GM03348 (cell line): ENCODE measurements at places on chromosomes 4 and X.

DNA sequence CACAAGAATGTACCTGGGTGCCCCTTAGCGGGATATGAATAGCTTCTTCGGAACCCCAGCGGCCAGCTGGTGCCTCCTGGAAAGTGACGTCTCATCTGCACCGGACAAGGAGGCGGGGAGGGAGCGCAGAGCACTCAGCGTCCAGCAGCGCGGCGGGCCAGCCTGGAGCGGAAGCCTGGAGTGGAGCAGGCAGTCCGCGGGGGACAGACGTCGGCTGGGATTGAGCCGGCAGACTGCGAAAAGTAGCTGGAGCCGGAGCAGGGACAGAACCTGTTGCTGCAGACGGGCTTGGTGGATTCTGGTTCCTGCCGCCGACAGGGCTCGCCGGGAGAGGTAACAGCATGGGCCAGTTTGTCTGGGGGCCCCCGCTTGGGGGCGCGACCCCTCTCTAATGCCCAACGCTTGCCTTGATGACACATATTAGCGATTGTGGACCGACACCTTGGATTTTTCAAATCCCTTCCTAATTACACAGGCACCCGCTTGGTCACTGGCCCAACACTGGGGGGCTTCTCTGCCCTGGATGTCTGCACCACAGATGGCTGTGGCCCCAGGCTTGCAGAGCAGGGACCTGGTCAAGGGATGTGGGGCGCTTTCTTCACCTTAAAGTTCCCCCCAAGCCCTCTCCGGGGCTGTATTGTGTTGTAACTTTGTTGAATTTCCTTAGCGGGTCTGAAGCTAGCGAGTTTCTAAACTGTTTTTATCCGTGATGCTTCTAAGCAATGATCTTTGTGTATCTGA, at the start of gene NPFFR2:
Gene NPFFR2 (plus strand): TSS at position 133 of the 741 bp plus-strand sequence. CDS start 96,592 bp downstream, outside the sequence.
- DNase-seq, result peak; percentile 56

DNA sequence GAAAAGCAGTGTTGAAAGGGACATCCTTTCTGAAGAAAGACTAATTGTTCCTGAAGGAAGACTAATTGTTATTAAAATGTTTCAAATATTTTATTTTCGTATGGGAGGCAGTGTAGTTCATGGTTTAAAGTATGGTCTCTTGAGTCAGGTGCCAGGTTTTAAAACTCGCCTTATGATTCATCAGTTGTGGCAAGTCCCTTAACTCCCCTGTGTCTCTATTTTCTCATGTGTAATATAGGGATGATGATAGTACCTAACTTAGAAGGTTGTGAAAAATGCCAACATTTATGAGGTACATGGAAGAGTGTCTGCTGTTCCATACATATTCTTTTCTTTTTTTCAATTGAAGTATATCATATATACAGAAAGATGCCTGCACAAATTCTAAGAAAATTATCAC, 414.2 kb upstream of the DIPK2B start:
- DNase-seq, result no peak

- peak; percentile 51 for DNase-seq
These were observed 810 bp downstream of the SPRY1 start for GRCh38 chr4:123397144-123398065.

GRCh38 chr4:7805533-7806337, 133.9 kb downstream of the AFAP1 start:
- peak; percentile 77 for DNase-seq

- DNase-seq, result no peak
These were observed 52.8 kb downstream of the PPEF2 start for GRCh38 chr4:75849461-75849860.

DNA sequence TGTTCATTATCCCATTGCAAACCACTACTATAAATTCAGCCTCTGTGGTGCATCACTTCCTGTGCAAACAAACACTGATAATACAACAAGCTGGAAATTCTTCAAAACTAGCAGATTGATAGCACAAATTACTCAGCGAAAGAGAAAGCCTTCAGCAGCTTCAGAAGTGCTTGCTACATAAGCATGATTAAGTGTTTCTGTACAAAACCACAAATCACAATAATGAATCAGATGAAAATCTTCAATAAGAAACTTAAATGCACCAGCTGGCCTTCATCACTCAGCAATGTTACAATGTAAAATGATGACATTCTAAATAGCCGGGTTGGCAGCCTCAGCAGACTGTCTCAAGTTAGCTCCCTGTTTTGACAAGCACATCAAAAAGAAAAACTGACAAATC, 262.2 kb downstream of the SPOCK3 start:
- no peak for DNase-seq

DNA sequence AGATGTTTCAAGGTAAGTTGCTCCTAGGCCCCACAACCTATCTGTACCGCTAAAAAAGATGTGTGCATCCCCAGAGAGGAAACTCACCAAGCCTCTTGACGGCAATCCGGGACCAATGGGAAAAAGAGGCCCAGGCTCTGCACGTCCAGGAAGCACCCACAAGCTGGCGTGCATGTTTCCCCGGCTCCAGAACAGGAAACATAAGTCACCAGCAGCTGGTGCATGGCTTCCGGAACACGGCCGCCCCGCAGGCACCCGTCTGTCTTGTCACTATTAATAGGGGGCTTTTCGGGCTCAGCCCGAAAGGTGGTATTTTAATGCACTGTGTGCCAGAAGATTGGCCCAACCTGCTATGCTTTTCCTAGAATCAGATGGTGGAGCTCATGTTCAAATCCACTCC, 22.2 kb downstream of the CRMP1 start:
- DNase-seq, result no peak

DNA sequence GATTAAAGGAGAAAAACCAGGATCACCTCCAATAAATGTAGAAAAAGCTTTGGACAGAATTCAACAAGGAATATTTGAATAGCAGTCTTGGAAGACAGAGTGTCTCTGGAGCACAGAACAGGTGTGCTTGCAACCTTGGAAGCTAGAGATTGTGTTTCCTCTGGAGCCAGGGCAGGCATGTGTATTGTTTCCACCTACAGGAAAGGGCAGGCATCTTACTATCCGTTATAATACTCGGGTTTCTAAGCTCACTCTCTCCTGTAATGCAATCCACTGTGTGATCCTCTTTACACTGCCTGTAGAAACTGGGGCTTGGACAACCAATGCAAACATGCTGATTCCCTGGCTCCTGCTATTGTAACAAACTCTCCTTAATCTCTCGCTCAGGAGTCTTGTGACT, 14.4 kb downstream of the CCDC110 start:
- no peak for DNase-seq

GRCh38 chr4:83285055-83285407, 433 bp upstream of the COQ2 start:
- DNase-seq, result peak; percentile 49

DNA sequence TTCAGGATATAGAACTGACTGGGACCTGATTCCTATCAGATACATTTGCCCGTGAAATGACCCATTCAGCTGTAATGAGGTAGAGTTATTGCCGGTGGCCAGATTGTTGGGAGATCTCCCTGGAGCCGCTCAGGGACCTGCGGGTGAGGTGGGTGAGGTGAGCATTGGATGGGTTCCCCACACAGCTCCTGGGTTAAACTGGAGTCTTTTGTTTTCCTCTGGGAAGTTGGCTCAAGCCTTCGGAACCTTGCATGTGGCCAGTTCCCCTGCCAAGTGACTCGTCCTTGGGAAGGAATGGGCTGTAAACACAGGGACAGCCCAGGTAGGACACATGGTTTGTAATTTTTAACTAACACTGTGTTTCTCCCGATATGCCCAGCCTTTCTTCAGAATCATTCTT, 31.6 kb upstream of the KIT start:
- no peak for DNase-seq

DNA sequence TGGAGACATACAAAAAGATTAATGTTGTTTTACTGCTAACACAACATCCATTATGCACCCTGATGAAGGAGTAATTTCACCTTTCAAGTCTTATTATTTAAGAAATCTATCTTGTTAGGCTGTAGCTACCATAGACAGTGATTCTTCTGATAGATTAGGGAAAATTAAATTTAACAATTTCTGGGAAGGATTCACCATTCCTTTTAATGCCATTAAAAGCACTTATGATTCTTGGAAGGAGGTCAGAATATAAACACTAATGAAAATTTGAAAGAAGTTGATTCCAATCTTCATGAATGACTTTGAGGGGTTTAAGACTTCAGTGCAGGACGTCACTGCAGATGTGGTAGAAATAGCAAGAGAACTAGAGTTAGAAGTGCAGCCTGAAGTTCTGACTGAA, 69.8 kb downstream of the F11 start:
- no peak for DNase-seq

DNA sequence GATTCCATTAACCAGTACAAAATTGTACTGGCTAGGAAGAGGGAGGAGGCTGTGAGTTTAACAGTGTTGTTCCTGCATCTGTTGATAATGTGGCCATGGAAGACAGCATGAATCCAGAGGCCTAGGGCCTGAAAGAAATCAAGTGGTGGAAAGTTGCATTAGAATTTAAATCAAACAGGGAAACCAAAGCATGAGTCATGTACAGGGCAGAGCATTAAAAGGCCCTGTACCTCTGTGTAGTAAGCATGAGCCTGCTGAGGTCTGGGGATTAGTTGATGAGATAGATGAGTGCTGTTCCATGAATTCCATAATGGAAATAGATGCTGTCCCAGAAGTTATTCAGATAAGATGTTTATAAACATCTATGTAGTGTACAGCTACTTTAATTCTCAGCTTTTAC, 58.3 kb downstream of the MID1IP1 start:
- DNase-seq, result peak; percentile 7

GRCh38 chrX:8673201-8673600, 58.7 kb downstream of the ANOS1 start:
- no peak for DNase-seq

GRCh38 chr4:90084277-90084966, 42.8 kb upstream of the CCSER1 start:
- no peak for DNase-seq

GRCh38 chr4:141283563-141283962, 62.9 kb downstream of the ZNF330 start:
- DNase-seq, result no peak

DNA sequence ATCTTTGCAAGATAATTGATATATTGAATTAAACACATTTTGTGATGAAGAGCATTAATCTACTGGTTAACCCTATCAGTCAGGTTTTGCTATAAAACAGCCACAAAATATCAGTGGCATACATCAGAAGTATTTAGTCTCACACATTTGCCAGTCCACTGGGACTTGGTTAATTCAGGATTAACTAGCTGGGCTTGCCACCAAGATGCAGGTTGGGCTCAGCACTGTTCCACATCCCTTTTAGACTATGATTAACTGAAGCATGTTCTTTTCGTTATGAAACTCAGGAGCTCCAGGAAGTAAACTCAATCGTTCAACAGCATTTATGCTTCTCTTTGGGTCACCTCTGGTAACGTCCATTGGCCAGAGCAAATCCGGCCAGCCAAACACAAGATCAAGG, 538.1 kb upstream of the HS3ST1 start:
- no peak for DNase-seq

- no peak for DNase-seq
These were observed 26.0 kb upstream of the C4orf50 start for GRCh38 chr4:6044276-6044675.

DNA sequence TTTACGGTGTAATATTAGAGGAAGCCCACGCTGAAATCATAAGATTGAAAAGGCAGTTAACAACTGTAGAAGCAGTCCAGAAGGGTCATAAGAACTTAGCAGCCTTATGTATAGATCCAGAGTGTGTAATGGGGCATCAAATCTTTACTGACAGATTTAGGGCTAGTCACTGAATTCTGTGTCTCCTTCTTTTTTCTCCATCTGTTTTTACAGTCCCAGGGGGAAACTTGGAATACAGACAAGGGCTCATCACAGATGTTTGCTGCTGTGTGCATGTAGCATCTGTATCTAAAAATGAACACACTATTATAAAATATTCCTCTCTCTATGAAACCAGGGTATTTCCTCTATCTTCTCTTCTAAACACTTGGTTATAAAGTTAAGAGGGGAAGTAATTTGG, 43.9 kb downstream of the CYSLTR1 start:
- DNase-seq, result no peak

DNA sequence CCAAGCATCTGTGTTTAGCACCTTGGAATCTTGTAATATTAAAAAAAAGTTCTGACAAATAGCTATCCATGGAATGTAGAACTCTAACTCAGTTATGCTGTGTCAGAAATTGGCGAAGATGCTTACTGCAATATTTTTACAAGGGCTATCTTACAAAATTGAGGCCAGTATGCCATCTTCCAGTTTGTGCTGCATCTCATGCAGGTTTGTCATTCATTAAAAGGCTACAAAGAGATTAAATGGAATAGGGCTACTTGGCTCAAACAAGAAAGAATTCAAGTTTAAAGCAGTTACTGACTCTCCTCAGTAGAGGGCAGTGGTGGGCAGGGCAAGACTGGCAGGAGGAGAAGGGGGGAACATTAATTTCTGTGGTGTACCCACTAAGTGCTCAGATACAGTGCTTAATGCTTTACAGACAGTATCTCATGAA, 66.5 kb downstream of the SHROOM4 start:
- peak; percentile 42 for DNase-seq

DNA sequence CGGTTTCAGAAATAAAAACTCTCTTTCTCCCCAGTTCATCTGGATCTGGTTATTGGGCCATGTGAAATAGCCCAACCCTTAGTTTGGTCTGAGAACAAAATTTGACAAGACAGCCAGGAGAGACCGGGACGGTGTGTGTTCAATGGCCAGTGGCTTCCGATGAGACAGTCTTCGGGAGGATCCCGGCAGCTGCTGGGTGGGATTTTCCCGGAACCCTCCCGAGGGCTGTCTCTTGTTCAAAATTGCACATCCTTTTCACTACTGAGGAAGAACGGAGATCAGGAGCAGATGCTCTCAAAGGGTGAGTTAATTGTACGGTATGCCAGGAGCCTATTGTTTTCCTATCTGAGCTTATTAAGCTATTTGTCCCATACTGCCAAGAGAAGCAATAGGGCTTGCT, 166.5 kb downstream of the PRR32 start:
- no peak for DNase-seq

GRCh38 chrX:26783512-26784225, 567.7 kb downstream of the MAGEB5 start:
- peak; percentile 3 for DNase-seq

- DNase-seq, result no peak
These were observed 791.5 kb upstream of the LCORL start for GRCh38 chr4:18813055-18813454.

- DNase-seq, result no peak
These were observed 6.8 kb upstream of the SLC26A1 start for GRCh38 chr4:999882-1000425.

DNA sequence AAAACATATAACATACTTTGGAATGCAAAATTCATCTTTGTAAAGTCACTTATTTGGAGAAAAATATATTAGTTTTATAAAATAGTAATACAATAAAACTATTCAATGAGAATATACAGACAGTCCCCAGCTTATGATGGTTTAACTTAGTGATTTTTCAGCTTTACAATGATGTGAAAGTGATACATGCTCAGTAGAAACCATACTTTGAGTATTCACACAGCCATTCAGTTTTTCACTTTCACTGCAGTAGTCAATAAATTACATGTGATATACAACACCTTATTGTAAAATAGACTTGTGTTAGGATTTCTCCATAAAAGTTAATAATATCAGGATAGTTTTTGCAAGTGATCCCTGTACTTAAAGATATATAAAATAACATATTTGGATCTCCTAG, 436.0 kb downstream of the CENPC start:
- no peak for DNase-seq

DNA sequence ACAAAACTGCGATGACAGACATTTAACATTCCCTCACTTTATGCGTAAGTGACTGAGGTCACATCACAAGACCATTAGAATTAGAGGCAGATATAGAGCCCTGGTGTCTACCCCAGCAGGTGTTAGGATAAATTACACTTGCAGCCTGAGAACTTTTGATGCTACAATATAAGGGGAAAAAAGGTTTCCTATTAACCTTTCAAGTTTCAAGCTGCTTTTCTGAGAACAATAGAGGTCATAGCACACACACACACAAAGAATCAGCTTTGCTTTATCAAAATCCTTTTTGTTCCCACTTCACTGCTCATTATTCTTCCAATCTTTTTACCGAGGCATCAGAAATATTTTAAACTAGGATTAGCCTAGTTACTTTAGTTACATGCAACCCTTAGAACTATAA, 119.8 kb downstream of the COL25A1 start:
- DNase-seq, result no peak
